ENCODE measurements at places on chromosomes 3 and 15.

- DNase-seq = no peak
Measured at GRCh38 chr3:160217675-160218074, 7.5 kb upstream of the C3orf80 start.

DNA sequence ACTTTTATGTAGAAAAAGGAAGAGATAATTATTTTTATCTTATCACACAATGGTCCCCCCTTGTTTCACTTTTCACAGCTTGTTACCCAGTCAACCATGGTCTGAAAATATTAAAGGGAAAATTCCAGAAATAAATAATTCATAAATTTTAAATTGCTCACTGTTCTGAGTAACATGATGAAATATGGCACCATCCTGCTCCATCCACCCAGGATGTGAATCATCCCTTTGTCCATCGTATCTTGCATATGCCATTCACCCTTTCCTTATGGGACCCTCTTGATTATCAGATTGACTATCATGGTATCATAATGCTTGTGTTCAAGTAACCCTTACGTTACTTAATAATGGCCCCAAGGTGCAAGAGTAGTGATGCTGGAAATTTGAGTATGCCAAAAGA lies 43.7 kb downstream of the ANKRD28 start:
- DNase-seq = no peak

- DNase-seq = no peak
Measured at GRCh38 chr15:90819850-90820249, 48.5 kb upstream of the FURIN start.

DNA sequence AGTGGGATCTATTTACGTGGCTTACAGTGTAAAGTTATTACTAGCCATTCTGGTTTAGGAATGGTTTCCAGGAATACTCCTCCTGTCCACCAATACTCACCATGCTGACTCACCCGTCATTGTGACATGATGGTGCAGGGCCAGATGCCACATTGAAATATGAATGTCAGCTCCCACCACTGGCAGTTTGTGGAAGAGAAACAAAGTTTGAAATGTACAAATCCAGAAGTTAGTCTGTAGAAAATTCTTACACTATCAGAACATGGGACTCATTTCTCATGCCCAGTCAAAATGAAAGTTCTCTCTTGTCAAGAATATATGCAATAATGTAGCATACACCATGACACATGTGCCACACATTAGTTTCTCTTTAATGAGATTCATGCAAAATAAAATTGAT lies 14.4 kb upstream of the TSPAN3 start:
- no peak for DNase-seq

DNA sequence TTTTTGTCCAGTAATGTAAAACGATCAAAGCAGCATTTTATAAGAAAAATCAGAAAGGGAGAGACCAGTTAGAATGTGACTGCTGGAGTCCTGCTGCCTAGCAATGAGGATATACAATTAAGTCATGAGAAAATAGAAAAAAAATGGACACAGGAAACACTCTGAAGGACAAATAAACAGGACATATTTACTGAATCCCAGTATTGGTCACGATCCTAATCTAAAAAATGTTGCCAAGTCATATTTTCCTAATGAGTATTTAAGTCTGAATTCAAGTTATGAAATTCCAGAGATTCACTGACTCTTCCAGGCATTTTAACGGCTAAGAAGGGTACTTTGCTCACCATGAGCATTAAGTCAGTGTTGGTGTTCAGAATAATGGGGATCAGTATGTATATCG lies 154.3 kb upstream of the CCDC54 start:
- DNase-seq = no peak

- DNase-seq = peak; percentile 46
Measured at GRCh38 chr15:68333775-68334470, 56.4 kb downstream of the FEM1B start.

DNA sequence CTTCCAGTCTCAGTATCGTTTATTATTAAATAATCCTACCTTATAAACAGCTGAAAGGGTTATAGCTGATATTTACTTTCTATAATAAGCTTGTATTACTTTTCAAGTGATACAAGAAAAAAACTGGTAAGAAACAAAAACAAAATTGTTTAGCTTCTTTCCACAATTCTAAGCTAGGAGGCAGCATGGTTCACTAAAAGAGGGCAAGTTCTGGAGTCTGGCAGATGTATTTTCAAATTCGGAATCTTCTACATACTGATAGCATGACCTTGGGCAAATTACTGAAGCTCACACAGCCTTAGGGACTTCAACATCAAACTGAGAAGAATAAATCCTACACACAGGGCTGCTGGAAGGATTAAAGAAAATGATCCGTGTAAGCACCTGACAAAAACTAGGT lies 15.4 kb downstream of the C15orf62 start:
- DNase-seq = no peak

DNA sequence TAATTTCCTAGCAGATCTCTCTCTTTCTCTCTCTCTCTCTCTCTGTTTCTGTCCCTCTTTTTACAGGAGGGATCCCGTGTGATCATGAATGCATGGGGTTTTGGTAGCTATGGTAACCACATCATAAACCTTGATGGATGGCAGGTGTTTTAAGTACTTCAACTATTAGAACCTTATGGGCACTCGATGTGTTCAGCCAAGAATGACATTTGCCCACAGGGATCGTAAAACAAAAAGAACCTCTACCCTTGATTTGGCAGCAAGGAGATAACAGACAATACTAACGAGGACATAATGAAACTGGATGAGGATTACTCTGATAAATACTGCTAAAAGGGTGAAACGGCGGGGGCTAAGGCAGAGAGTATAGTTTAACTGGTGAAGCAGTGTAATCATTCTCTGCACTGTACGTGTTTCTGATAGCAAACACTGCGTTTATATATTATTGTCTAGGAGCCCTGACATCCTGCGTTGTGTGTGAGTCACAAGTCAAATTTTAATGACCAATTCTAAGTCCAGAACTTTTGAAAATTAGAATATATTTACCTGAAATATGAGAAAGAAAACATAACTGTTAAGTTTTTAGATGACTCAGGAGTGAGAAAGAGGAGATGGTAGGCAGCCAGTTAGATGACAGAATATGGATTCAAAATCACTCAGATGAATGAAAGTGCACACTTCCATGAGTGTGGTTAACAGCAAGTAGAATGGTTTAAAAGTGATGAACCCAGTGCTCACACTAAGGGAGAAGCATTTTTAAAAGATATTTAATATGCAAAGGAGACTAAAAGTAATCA lies 80.3 kb downstream of the OTOL1 start:
- DNase-seq = no peak

DNA sequence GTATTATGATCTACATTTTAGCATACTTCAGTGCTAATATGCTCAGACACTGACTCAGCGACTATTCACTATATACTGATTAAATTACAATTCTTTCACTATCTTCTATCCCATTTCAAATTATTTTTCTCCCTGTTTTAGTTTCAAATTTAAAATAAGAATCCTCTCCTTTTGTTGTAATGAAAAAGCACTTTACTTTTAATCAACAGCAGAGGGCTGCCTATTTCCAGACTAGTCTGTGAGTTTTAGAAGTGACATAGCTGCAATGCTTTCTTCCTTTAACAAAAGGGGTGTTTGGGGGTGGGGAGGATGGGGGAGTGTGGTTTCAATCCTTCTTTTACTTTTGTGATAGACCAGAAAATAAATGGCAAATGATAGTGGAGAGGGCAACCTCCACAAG lies 2.4 kb downstream of the NEDD4 start:
- DNase-seq = no peak

DNA sequence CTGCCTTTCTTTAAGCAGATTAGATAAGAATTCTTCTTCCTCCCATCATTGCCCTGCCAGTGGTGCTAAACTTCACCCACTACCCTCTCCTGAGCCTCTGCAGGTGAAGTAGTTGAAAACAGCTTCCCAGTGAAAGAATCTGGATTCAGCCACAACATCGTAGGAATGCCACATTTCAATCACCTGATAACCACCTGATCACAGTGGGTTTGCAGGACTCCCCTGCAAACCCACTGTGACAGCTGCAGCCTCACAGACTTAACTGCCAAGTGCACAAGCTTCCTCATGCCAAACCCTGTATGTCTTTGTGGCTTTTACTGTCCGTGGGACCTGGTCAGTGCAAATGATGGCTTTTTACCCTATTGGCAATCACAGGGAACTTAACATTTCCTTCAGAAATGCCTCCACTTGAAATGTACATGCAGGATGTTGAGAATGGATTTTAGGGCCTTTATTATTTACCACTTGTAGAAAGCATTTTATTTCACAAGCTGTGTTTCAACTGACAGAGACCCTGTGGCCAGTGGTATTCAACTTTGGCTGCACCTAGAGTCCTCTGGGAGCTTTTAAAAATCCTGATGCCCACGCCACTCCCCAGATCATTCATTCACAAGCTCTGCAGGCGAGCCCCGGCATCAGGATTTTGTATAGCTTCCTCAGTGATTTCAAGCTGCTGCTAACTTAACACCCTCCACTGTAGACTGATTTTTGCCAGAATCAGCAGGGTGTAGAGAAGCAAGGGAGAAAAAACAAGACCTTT lies 49.1 kb downstream of the OXNAD1 start:
- no peak for DNase-seq

- DNase-seq = no peak
Measured at GRCh38 chr15:28043691-28044091, 55.4 kb downstream of the OCA2 start.

GRCh38 chr15:60795471-60795870 lies 316.5 kb upstream of the ICE2 start:
- no peak for DNase-seq

- no peak for DNase-seq
Measured at GRCh38 chr3:45080824-45081223, 54.7 kb downstream of the CLEC3B start.

GRCh38 chr3:7879572-7879971 lies 622.1 kb upstream of the LMCD1 start:
- no peak for DNase-seq
